NB4 (cell line): ENCODE measurements at places on chromosomes 11 and 22.

DNA sequence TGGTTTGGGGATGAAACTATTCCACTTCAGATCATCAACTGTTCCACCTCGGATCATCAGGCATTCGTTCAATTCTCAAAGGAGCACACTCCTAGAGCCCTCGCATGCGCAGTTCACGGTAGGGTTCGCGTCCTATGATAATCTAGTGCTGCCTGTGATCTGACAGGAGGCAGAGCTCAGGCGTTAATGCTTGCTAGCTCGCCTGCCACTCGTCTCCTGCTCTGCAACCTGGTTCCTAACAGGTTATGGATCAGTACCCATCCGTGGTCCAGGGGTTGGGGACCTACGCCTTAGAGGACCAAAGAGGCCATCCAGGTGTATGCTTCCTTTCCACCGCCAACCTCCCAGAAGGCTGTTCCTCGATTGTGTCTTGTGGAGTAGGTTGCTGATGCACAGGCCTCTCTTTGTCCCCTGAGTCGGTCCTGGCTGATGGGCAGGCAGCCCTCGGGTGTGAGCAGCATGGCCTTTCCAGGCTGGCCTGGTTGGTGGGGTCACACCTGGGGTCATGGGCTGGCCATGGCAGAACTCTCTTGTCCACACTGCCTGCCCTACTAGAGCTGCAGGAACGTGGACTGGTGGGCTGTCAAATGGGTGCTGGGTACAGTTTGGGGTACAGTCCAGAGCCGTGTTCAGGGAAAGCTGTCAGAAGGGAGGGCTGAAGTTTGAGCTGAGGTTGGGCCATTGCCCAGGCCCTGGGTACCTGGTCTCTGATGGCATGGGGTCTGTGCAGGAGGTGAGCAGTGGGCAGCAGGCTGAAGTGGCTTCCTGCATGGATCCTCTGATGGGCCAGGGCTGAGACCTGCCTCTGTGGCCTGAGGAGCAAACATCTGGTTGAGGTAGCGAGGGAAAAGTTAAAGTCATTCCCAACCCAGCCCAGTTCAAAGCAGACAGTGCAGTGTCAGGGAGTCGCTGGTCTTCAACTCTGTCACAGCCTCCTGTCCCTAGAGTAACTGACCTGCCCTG, 11.1 kb downstream of the PRDM11 start:
- DNase-seq = no peak

- no peak for DNase-seq
Measured at GRCh38 chr22:28108851-28109250, 189.8 kb upstream of the PITPNB start.

DNA sequence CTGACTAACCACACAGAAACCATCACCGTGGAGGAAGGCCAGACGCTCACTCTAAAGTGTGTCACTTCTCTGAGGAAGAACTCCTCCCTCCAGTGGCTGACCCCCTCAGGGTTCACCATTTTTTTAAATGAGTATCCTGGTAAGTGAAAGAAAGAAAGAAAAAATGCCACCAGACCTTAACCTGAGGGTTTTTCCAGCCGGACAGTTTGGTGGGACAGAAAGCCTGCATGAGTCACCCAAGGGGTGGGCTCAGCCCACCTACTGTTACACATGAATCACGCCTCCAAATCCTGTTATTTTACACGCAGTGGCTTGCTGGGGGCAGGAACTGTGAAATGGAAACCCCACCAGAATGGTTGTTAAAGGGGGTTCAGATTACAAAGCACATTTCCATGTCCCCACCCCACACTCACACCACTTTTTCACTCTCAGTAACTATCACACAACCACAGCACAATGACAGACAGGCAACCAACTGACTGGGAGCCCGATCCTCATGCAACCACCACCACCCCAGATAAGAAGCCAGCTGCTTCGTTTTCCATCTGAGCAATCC, 11.9 kb downstream of the CRTAM start:
- DNase-seq = peak; percentile 43

GRCh38 chr11:65766535-65766934, 14.2 kb downstream of the AP5B1 start:
- DNase-seq = peak; percentile 66

DNA sequence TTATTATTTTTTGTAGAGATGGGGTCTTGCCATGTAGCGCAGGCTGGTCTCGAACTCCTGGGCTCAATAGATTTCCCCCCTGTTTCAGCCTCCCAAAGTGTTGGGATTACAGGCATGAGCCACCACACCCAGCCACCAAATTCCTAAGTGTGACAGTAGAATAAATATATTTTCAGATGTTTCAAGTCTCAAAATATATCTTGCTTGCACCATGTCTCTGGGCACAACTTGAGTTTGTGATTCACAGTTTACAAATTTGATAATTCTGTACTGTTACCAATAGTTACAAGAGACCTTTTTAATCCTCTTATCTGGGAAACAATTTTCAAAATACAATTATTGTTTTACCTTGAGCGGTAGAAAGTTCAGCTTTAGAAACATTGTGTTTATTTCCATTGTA, 19.1 kb downstream of the DCPS start:
- DNase-seq = no peak
